ENCODE measurements at places on chromosomes 4 and X.

DNA sequence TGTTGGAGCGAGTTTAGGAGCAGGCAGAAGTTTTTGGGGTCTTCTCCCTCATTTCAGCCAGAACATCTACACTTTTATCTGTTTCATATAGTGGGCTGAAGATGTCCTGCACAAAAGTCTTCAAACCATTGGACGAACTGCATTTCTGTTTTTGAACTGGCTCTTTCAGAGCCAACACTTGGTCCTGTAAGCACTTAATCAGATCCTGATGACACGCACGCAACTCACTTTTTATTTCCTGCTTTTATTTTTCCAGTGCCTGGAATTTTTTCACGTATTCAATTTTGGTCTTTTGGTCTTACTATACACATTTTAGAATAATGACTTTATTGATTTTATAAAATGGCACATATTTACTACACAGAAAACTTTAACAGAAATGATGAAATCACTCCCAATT, 40.2 kb upstream of the NKX3-2 start:
- DNase-seq = no peak

DNA sequence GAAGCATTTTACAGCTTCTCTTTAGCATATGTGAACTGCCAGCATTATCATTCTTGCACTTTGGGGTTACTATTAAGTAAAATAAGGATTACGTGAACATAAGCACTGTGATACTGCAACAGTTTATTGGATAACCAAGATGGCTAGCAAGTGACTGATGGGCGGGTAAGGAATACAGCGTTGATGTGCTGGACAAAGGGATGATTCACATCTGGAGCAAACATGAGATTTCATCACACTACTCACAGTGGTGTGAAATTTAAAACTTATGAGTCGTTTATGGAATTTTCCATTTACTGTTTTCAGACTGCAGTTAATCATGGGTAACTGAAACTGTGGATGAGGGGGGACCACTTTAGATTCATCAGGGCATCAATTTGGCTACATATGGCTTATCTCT, 16.0 kb downstream of the NBDY start:
- peak; percentile 42 for DNase-seq

DNA sequence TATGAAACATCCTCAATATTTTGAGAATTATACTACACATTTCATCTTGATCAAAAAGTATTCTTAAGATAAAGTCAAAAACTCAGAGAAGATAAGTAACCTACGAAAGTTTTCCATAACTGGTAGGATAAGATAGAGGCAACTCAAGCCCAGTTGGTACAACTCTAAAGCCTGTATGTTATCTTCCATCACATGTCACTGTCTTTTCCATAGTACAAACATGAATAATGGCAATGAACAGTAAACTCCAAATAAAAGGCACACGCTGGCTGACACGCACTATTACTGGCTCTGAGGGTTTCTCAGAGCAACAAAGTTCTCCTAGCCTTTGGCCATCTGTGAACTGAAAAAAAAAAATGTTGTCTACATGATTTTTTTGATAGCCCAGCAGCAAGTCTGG, 27.2 kb downstream of the LIN54 start:
- no peak for DNase-seq

DNA sequence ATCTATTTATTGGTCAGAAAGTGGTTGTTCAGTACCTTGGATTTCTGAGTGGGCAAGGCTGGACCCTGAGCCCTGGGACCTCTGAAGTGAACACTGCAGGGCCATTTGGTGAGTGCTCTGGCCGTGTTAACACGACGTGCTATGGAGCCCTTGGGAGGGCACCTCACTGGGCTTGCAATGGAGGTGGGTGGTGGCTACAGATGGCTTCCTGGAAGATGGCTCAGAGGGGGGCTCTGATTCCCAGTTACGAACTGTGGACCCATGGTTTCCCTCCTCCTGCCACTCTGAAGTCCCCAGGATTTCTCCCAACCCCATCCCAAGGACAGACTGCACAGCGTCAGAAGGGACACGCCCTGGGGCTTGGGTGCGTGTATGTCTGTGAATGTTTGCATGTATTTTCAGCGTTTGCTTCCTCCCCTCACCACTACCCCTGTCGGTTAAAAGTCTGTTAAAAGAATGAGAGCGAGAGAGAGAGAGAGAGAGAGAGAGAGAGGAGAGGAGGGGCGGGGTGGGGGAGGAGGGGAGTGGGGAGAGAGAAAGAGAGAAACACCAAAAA, 3.7 kb upstream of the RHOH start:
- no peak for DNase-seq

DNA sequence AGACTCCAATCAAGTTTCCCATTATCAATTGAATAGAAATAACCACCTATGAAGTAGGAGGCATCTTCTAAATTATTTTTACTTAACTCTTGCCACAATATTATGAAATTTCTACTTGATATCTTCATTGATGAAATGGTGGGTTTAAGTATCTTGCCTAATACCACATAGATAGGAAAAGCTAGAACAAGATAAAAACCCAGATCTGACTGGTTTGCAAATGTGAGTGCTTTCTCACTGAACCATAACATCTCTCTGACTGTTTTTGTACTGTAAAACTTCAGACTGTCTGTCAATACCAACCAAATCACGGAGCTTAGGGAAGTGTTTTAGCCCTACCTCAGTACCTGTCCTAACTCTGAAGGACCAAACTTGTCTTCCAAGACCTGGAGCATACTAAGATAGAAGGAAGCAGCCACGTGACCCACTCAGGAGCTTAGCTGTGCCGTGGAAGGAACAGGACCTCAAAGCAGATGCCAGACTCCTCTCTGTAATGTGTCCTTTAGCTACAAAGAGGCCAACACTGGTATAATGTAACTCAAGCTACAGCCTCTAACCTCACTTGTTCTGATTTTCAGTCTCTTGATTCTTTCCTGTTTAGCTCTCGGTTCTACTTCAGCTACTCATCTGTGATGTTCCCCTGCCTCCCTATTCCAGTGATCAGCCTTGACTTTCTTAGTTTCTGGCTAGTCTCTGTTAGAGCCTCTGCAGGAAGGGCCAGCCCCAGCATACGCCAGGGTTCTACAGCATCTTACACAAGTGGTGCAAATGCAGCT, 84.4 kb downstream of the LRP2BP start:
- DNase-seq = no peak

DNA sequence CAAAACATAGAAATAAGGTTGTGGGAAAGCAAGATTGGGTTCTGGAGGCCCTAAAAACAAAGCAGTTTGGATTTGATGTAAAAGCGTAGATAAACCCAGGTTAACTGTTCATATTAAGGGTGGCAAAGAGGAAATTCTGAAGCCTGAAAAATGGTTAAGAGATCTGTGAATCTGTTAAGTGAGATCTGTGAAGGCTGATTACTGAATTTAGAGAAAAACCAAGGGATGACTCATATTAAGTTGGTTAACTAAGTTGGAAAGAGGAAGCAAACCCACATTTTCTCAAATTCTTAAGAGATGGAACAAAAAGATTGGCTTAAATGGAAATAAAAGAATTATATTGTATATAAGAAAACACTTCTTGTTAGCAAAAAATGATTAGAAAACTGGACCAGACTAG, 22.8 kb downstream of the GPAT3 start:
- no peak for DNase-seq

DNA sequence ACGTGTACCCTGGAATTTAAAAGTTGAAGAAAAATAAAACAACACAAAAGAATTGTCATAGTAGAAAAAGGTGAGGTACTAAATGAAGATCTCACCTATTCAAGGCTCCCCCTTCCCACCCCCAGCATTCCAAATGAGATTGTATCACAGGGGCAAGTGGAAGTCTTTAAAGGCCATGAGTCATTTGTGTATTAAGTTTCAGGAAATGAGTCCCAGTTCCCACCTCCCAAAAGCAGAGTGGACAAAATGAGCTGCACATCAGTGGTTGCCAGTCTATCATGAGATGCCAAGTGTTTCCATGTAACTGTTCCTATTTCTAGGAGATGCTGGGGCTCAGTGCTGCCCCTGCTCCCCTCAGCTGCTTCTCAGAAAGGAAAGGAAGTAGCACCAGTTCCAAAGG, 20.1 kb downstream of the ARHGEF9 start:
- DNase-seq = no peak

DNA sequence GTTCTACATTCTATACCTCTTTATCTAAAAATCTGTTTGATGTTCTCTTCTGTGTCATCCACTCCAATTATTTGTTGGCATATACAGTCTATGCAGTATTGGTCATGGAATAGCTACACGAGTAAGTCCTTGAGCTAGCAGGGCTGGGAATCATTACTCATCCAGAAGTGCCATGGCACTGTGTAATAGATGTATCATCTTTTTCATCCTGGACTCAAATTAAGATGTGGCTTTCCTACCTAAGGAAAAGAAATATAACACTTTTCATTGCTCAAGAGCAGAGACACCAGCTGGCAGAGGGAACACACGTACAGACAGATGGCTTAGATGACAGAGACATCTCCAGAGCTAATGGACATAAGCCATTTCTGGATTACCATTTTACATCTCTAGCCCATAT, 159.8 kb downstream of the FAM13A start:
- no peak for DNase-seq

- no peak for DNase-seq
These were observed 127.8 kb upstream of the TBL1X start for GRCh38 chrX:9337046-9337445.

GRCh38 chr4:3704669-3705068, 61.5 kb upstream of the ADRA2C start:
- no peak for DNase-seq

DNA sequence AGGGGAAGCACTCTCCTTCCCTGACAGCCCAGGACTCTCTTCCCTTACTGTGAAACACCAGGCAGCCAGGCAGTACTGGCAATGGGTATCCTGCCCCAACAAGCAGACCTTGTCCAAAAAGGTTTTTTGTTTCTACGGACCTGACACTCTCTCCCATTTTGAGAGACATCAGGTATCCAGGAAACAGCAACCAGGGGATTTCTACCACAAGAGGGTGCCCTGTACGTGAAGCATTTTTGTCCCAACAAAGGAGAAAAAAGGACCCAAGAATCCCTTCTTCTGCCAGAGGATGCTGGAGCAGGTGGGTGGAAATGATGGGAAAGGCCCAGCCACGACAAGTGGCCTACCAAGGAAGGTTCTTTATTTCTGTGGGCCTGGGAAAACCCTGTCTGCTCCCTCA, 65.7 kb upstream of the FGF13 start:
- no peak for DNase-seq

- no peak for DNase-seq
These were observed 36.1 kb downstream of the HEPH start for GRCh38 chrX:66200050-66200664.

DNA sequence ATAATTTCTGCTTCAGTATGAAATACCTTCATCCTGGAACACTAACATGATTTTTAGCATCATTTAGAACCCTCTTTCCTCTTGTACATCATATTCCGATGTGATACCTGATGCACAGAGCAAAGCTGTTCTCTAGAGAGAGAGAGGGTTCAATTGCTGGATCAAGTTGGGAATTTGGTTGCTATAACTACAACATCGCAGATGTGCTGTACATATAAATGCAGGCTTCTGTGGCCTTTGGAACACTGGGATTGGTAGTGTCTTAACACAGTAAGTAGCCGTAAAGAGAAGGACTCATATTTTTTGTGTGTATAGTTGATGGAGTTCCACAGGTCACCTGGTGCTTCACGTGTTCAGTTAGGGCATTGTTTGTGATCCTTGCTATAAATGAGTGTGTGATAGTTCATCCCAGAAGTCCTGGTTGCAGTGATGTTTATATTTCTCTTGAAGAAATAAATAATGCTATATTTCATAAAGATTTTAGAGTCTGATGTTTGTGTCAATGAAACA, 119.2 kb downstream of the RAPGEF2 start:
- DNase-seq = no peak

DNA sequence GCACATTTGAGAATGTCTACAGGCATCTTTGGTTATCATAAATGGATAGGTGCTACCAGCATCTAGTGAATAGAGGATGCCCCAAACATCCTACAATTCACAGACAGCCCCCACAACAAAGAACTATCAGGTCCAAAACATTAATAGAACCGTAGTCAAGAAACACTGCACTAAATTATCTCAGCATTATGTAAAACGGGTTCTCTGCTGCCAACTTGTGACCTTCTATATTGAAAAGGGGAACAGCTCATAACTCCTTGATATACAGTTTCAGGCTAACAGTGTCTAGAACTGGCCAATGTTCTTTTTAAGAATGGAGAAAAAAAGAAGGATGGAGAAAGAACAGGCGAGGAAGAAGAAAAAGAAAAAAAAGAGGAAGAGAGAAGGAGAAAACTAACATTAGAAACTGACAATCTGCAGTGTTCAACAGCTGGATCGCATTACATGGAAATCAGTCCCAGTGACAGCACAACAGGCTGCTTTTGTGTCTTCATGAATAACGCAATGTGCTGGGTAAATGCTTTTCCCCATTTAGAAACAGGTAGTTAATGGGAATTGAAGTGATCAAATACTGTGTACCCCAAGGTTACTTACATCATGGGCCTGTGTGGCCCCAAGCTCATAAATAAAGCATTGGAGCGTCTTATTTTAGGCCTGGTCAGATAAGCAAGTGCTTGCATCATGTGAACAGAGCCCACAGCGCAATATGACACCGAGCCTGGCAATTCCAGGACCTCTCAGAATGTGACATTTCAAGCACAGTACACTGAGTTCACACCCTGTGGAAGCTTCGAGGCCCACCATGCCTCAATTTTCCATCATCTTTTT, 339.5 kb downstream of the DHX15 start:
- DNase-seq = no peak

- DNase-seq = no peak
These were observed 216.8 kb downstream of the AFAP1 start for GRCh38 chr4:7722766-7723387.

GRCh38 chrX:25721564-25721963, 416.6 kb upstream of the MAGEB18 start:
- no peak for DNase-seq

GRCh38 chr4:140163029-140163810, 9.2 kb upstream of the MAML3 start:
- peak; percentile 26 for DNase-seq

DNA sequence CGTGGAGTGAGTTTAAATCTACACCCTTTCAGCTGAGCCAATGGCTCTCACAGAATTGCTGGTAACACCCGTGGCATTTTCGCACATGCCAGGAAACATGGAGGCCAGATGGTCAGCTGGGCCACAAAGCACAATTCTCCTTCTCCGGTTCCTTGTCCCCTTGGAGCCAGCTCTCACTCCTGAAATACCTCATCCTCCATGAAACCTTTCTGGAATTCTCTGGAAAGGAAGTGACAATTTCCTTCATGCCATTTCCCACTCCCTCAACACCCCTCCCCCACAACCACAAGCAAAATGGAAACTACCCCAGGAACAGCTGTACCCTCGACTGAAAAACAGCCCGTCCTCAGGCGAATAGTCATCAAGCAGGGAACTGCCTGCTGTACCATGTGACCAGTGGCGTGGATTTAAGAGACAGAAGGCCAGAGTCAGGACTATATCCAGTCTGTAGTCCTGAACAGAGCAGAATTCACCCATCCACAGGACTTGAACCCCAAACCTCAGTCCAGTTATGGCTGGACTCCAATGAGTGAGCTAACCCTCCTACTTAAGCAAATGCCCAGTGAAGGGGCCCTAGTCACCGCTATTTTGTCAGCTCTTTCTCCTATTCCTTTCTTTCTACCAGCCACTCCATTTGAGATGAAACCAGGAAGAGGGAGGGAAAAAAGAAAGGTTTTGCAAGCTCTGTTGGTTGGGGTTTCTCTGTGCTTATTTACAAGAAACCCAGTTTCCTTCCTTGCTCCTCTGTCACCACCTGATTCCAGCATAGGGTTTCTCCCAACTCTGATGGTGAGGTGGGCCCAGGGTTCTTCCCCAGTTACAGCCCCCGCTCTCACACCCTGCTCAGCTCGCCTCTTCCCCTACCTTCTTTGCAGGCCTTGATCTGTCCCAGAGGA, 24.5 kb downstream of the ELF4 start:
- no peak for DNase-seq
